ENCODE measurements at places on chromosomes 13 and 19.

DNA sequence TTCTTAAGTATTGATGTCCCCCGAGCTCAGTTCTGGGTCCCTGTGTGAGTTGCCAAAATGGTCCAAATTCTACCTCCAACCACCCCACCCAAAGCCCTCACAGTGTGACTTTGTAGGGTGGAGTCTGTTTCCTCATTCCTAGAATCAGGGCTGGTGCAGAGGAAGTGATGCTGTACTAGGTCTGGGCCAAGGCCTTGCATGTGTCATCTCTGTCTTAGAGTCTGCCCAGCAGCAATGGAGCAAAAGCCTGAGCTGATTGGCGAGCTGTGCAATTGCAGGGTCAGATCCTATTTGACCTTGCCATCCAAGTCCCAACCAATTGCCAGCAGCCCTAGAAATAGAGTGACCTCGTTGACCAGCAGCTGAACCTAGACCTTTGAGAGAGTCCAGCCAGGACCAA lies 97.0 kb upstream of the ANKRD10 start:
- DNase-seq = no peak

DNA sequence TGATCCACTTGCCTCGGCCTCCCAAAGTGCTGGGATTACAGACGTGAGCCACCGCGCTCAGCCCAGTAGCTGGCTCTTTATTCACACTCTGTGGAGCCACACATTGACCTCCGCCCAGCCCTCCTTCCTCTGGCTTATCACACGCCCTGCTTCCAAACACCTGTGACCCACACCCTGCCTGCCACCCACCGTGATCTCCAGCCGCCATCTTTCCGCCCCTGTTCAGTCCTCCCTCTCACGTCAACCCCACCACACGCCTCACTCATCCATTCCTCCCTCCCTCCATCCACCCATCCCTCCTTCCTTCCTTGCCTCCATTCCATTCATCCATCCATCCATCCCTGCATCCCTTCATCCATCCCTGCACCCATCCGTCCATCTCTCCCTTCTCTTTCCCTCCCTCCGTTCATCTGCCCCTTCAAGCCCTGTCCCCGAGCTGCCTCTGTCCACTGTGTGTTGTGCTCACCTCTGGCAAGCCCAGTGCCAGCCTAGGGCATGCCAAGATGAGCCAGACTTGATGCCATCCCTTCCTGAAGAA lies 17.6 kb downstream of the ZNF296 start:
- DNase-seq = no peak

DNA sequence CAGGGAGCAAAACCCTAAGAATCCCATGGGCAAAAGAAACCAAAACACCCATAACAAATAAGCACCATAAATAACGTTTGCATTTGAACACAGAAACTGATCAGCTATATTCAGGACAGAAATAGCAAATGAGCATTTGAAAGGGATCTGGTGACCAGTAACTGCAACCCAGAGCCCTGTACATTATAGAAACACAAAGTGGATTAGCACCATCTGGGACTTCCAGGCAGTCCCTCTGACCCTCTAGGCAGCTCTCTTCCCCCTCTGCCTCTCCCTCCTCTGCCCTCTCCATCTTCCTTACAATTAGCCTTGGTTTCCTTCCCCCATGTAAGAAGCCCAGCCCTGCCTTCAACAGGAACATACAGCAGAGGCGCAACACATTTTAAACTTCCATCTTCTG lies 215.0 kb downstream of the DCLK1 start:
- no peak for DNase-seq

GRCh38 chr19:5881543-5882299 lies 11.4 kb upstream of the FUT5 start:
- DNase-seq = no peak

DNA sequence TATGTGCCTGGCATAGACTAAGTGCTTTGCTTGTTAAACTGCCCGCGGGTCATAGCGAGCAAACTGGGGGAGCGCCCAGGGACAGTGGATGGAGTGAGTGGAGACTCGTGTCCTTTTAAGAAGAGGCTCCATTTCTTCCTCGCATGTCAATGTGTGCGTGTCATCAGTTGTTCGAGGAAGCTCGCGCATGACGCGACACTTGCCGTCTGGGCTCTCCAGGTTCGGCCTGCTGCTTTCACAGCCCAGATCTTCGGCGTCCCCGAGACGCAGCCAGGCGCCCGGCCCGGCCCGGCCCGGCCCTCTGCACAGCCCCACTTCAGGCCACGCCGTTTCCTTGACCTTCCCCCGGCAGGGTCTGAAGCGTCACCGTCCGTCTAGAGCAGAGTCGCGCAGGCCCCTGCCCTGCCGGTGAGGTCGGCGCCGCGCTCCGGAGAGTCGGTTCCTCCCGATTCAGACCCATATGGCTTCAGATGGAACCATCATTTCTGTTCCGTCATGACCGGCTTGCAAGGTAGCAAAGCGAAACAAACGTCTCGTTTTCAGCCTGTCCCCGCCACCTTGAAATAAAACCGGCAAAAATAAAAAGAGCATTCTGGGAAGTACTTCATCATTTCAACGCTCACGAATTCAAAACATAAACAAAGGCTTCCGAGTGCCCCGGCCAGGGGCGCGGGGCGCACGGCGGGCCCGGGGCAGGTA lies 599 bp upstream of the ARHGEF7 start:
- peak; percentile 69 for DNase-seq

- DNase-seq = peak; percentile 52
Observed at GRCh38 chr19:45275370-45275971, 24.4 kb downstream of the MARK4 start.

- no peak for DNase-seq
Observed at GRCh38 chr19:7772752-7773291, 9.8 kb downstream of the CLEC4M start.

DNA sequence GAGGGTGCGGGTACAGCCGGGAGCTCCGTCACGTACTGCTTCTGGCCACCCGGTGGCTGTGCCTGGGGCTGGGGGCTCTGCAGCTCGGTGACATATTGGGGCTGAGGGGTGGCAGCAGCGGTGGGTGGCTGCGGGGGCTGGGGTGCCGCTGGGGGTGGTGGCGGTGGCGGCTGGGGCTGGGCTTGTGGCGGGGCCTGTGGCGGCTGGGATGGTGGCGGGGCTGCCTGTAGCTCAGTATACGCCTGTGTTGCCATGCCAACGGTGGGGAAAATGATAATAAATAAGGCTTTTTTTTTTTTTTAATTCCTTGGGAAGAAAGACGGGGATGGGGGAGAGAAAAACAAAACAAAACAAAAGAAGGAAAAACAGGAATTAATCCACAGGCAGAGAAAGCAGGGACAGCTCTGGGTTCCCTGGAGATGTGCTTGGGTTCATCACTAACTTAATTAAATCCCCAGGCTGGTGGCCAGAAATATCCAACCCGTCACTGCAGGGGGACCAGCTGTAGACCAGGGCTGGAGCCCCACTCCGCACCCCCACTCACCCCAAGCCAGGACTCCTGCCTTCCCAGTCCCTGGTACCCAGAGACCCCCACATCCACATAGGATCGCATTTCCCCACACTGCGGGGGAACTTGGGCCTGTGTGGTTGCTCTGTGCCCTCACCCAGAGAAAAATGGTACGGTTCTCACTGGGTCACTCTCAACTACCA lies 12.4 kb downstream of the RFX1 start:
- DNase-seq = no peak

DNA sequence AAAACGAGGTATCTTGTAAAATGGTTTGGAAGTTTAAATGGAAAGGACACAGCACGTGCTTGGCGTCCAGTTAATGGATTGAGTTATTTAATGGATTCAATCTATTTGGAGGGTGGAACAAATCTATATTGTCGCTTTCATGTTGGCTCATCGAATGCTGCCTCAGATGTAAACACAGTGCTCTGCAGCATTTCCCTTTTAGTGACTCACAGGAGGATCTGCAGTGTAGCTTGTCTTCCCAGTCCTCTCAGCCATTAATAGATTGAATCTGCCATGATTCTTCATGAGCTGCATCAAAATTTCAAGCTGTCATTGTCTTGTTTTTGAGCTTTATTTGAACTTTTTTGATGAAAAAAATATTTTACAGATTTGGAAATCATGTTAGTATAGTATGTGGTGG lies 44.7 kb downstream of the DHRS12 start:
- no peak for DNase-seq

- no peak for DNase-seq
Observed at GRCh38 chr19:1538978-1539377, 15.1 kb downstream of the PLK5 start.

DNA sequence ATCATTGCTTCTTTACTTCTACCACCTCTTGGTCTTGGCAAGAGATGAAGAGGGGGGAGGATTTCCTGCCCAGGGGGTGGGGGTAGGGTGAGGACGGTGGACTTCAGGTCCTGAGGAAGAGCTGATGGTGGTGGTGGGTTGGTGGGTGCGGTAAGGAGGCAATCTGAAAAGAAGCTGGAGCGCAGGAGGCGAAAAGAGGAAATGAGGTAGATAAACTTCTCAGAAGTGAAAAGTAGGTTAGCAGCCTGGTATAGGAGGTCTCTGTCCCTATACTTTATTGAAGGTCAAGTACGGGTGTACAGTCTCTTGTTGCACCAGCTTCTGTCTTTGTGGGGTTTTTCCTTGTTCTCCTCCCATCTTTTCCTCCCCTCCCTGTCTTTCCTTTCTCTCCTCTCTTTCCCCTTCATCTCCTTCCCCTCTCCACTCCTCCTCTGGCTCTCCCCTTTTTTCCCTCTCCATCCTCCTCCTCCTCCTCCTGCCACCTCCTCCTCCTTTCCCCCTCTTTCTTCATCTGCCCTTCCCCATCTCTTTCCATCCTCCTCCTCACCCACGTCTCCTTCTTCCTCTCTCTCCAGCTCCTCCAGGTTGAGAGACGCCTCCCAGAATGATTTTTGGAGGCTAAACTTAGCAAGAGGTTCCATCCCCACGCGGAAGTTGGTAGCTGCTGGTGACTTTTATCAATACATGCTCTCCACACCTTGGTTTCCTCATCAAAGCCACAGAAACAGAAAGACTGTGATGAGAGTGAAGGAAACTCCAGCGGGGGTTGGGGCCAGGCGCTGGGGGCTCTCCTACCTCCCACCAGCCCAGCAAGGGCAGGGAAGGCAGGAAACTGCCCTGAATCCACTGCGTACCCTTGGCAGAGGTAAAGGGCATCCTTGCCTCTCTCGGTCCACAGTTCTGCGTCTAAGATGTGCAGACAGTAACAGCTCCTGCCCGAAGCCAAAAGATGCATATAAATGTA lies 15.3 kb downstream of the TNFSF14 start:
- no peak for DNase-seq

DNA sequence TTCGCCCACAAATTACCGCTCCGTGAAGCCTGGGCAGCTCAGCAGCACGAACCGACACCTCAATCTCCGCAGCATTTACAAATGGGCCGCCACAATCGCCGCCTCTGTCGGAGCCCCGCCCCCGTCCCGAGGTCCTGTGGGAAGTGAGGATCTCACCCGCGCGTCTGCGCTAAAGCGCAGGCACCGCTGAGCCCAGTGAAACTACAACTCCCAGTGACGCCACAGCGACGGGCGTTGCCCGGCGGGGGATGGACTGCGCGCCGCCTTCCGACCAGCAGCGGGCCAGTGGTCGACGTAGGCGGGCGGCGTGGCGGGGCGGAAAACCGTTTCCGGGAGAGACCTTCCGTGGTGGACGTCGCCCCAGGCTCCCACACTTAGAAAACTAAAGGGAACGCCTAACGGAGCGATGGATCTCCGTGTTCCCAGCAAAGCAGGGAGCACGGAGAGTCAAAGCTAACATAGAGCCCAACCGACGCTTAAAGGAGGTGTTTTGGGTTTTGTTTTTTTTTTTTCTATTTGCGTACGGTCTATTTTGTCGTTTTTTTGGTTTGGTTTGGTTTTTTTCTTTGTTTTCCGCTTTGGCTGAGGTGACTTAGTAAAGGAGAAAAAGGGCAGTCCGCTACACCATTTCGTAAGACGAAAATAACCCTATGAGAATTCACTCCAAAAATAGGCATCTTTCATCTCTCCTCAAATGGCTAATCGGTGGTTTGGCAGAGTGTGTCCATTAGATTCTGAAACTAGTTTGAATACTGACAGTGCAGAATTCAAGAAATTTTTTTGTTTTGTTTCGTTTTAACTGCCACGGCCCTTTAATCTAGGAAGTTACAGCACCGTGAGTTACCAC lies 159.0 kb downstream of the RNF17 start:
- DNase-seq = peak; percentile 99

DNA sequence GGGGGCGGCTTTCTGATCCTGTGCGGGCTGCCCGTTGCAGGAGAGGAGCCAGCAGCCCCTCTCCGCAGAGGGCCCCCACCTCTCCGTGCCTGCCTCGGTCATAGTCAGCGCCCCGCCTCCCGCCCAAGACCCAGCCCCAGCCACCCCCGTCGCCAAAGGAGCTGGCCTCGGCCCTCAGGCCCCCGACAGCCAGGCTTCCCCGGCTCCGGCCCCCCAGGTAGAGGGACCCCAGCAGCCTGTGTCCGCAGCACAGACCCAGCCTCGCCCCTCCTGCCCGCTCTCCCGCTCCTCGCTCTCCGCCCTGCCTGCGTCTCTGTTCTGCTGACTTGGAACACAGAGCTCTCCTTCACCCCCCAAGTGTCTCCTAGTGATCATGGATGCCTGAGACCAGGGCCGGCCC lies 31.3 kb upstream of the EHD2 start:
- DNase-seq = no peak

DNA sequence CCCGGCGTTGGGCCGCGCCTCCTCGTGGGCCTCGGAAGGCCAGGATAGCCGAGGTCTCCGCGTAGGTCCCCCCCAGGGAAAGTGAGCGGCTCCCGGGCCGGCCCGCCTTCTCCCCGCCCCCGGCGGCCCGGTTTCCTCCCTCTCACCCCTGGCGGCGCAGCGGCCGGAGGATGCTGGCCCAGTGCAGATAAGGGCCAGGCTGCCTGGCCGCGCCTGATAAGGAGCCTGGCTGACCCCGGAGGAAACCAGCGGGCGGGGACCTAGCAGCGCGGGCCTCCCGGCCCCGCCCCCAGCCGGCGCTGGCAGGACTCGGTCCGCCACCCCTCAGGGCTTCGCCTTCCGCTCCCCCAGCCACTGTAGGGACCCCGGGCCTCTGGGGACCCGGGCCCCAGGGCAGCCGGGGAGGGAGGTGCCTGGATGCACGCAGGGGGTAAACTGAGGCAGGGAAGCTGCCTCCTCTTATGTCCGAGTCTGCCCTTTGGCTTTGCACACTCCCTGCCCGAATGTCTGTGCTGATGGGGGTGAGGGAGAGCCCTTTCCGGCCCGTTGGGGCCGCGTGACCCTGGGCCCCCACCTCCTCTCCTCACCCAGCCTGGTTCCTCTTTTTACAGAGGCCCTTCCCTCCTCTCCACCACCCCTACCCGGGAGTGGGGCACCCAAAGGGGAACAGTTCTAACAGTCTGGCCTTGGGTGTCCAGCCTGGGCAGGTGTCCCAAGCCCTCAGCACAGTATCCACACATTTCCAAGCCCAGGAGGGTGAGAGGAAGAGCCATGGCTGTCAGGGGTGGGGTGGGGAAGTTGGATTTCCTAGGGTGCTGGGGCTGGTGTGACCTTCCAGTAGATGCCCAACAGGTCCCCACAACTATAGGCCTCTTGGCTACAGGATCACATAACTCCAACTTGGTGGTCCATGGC lies at the start of gene LYL1:
TSS of gene LYL1 (minus strand) at position 193 of the 915 bp plus-strand sequence. CDS start 1,687 bp downstream, outside the sequence.
- DNase-seq = peak; percentile 75

DNA sequence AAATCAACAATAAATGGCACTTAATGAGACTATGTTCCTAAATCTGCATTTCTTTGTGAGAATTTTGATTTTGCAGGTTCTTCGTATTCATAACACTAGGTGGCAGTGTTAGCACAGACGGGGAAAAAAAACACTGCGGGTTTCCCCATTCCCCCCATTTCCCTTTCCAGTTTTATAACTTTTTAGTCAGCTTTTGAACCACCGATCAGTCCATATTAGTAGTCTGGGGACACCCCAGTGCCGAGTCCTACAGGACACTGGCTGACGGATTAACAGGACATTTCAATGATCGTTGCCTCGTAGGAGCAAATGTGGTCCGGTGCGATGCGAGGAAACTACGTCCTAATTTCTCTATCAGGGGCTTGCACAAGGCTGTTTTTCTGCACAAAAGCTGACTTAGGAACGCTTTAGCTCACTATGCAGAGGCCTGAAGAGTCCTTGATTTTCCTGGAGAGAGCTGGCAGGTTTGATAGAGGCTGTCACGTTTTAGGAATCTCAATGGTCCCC lies 234.3 kb downstream of the LMO7 start:
- peak; percentile 65 for DNase-seq
